ENCODE measurements at places on chromosomes 5 and 9.

DNA sequence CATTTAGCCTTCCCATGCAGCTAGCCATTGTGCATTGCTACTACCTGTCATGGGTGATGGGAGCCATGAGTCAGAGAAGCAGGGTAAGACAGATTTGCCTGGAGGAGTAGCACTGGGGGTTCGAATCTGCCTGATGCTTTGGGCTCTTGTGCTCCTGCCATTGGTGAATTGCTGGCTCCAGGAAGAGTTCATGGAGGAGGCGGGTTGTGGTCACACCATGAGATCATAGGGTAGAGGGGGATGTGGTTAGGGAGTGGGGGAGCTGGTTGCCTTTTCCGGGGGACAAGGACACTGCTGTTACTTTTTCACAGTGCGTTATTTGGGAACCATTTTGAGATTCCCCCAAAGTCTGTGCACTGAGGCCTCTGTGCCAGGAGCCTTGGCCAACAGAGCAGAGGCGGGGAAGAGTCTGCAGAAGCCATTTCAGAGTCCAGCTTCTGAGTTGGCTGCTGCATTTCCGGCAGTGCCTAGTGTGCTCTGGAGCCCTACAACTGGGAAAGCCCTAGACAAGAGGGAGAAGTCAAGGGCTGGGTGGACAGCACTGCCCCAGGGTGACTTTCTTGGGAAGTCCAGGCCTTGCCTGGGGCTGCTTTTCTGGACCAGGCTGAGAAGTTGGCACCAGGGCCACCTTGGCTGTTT lies 6.2 kb downstream of the ANGPTL2 start:
- DNase-seq: no peak

DNA sequence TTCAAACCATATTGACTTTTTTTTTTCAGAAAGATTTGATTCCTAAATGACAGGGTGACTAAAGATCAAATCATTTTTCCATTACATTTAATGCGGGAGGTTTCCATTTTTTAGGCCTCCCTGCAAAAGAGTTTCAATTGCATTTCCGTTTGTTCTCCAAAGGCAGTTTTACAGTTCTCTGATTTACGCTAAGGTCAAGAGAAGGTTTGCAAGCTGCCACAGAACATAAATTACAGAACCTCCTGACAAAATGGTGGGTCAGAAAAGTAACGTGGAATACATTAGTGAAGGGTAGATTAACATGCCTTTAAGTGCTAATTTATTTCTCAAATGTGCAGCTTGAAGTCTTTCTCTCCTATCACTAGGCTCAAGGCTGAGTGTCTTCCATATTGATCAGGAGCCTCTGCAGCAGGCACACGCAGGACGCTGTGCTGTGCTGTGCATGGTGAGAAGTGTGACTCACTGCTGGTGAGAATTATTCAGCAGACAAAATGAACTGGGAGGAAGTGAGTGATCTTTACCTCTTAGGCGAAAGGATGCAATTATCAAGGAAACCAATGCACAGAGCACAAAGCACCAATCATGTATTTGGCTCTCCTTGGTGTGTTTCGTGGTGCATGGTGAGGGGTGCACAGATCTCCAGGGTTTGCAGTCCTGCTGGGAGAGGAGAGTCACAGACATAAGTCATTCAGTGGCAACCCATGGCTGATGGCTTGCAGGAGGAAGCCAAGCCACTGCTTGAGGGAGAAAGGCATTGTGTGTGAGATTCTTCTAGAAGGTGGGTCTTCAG lies 136.3 kb downstream of the TENT4A start:
- DNase-seq: no peak

- peak; percentile 20 for DNase-seq
Observed at GRCh38 chr5:141637767-141638419, 1.1 kb downstream of the RELL2 start.

- no peak for DNase-seq
Observed at GRCh38 chr5:5645198-5645597, 222.7 kb downstream of the ICE1 start.

DNA sequence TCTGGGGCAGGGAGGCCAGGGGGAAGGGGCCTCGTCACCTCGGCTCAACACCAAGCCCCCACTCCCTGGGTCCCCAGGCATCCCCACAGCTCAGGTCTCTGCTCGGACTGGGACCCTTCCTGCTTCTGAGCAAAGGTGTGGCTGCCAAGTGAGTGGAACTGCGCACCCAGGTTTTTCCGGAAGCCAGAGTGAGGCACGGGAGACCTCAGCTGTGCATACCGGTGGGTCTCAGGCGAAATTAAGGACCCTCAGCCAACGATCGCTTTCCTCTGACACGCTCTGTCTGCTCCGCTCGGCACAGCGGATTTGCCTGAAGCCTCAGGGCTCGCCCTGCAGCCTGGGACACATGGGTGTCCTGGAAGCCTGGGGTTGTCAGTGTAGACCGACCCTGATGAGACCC lies 41.0 kb upstream of the IRX4 start:
- DNase-seq: no peak

- no peak for DNase-seq
Observed at GRCh38 chr9:86082870-86083269, 16.5 kb downstream of the GOLM1 start.

DNA sequence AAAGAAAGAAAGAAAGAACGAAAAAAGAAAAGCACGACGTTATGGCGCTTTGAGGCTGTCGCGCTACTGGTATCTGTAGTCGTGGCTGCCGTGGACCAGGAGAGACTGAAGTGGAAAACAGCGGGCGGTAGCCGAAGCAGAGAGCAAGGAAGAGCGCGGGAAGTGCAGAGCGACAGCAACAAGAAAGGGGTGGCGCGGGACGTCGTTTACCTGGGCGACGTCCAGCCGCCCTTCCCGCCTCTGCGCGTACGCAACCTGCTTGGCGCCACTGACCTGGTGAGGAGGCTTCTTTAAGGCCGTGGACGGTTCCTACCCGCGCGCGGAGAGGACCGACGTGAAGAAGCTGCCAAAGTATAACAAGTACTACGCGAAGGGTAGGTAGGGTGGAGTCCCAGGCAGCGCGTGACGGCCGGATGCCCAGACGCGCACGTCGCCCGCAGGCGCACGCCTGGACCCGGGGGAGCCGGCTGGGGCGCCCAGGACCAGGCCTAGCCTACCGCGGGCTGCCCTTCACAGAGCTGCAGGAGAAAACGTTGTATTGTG lies 15.4 kb downstream of the CCL28 start:
- DNase-seq: no peak

DNA sequence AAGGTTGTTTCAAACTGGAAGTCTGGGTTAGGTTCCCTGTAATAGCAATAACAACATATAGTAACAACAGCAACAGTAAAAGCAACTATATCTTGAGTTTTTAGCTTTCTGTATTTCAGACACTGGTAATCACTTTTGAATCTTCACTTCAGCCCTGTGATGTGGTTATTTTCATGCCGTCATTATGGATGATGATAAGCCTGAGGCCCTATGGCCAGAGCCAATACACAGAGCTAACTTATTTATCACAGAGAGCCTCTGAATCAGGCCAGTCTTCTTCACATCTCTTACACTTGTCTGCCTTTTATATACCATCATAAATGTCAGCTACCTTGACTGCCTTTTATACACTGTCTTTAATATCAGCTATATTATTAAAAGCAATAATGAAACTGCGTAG lies 329.0 kb downstream of the FER start:
- no peak for DNase-seq

DNA sequence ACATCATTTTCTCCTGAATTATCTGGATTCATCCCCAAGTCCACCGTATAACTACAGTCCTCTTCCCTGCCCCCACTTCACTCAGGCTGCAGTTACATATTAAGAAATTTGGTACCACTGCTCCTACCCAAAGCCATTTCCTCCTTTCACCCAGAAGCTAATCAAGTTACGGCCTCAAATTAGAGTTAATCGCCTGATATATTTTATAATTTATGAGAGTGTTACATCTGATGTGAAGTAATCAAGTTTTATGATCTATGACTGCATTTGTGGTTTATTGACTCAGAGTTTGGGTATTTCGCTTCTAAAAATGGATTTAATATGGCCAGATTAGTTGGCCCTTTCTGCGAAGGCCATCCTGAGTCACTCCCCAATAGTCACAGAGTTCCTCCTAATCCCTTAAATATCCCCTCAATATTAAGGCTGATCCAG lies 223.6 kb upstream of the KIF2A start:
- DNase-seq: no peak
